Right ventricle myocardium superior (tissue), 1 donor: ENCODE measurements at places on chromosomes 1 and 21.

DNA sequence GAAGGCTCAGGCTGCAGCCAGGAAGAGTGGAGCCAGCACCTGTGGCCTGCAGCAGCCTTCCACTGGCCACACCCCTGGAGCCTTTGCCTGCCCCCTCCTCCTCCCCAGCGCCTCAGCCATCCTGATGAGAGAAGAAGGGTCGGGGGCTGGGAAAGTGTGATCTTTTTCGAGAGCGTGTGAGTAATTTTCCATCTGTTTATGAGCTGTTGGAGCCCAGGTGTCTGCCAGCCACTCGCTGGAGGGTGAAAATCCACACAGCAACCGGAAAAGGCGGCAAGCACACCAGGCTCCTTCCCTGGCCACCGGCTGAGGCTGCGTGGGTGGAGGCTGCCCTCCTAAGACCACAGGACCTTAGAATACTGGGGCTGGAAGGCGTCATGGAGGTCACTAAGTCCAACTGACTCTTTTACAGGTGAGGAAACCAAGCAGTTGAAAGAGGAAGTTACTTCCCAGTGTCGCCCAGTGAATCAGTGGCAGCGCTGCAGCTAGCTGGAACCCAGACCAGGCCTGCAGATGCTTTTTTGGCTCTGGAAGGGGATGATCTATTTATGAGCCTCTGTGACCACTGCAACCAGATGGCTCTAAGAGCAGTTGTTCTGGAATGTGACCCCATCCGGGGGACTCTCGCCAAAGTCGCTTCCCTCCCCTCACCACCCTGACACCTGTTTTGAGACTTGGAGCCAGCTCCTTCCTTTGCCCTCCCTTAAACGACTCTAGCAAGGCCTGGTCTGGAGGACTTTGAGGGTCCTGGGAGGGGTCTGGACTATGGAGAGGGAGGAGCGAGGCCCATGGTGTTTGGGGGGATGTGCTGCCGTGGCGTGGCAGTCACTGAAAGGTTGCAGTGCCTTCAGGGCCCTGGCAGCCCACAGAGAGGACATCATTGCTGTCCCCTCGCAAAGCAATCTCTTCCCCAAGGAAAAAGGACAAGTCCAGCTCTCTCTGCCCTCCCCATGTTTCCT is 54.5 kb downstream of the LGR6 start:
- no peak for DNase-seq

DNA sequence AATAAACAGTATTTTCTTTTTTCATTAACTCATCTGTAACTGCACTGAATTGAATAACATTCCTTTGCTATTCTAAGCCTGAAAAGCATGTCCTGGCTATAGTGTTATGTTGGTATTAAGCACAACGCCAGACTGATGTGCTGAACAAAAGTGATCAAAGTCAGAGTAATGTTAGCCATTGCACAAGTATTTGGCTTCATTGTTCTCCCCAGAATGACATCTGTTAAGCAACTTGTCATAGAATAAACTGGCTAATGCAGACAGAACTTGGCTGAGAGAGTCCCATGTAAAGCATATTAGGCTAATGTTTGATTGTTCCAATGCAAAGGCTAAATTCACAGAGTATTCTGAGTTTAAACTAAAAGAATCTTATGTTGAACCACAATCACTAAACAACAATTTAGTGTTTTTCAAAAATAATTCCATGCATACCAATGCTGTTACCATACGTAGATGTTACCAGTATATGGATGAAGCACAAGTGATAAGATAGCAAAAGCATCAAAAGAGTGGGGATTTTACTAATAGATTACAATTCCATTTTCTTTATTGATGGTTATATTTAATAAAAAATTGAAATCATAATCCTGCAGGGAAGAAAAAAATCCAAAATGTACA is 235.3 kb upstream of the DMRTA2 start:
- no peak for DNase-seq

- DNase-seq = peak; percentile 71
Measured at GRCh38 chr21:46060596-46061061, 37.3 kb upstream of the COL6A2 start.

- peak; percentile 87 for DNase-seq
Measured at GRCh38 chr1:112674440-112674985, at the start of gene MOV10. TSS of gene MOV10 (plus strand) at chr1:112674659. CDS start at chr1:112674913, 254 bp downstream.

- no peak for DNase-seq
Measured at GRCh38 chr1:47409311-47410067, 6.6 kb upstream of the FOXE3 start.

GRCh38 chr21:34336756-34337391 is 26.9 kb upstream of the KCNE2 start:
- DNase-seq = no peak

DNA sequence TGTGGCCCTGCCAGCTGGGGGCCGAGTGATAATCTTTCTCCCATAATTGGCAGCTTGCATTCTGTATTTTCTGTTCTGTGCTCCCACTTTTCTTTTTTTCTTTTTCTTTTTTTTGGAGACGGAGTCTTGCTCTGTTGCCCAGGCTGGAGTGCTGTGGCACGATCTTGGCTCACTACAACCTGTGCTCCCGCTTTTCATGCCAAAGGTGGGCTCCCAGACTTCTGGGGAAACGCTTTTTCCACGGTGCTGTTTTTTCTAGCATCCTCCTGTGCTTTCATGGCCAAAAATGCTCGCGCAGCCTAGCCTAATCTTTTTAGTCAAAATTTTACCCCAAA is 585 bp upstream of the AHCTF1 start:
- no peak for DNase-seq

- DNase-seq = no peak
Measured at GRCh38 chr1:81702903-81703302, 97.8 kb upstream of the ADGRL2 start.

DNA sequence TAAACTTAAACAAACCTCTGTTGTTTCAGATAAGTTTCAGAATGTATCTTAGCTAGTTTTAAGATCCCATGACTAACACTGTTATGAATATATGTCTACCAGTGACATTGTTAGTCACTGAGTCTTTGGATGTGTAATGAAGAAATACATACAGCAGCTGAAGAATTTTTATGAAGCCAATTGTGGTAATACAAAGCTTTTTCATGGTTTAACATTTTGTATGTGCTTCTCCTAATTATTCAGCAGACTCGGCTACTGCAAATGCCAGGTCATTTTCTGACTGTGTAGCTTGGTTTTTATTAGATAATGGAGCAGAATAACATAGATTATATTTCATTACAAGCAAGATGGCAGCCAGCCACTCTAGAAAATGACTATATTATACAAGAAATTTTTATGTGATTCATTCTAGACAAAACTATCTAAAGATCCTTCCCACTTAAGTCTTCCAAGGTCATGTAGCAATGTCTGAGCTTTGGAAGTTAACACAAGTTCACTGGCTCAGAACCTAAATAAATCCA is 147.8 kb downstream of the TNFSF18 start:
- DNase-seq = no peak

- no peak for DNase-seq
Measured at GRCh38 chr1:92538048-92538412, 51.3 kb upstream of the GFI1 start.

DNA sequence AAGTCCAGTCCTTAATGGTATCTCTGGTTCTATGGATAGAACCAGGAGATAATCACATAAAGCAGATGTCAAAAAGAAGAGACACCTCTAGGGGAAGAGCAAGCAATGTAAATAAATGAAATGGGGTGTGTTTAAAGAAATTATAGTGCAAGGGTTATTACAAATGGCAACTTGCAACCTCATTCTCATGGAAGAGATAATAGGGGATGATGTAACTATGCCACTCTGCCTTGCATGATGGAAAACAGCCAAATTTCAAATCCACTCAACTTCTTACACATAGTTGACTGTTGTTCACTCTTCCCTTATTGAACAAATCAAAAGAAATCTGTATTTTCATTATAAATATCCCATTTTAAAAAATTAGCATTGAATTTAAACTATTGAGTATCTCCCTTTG is 274.0 kb upstream of the TMPRSS15 start:
- no peak for DNase-seq

- no peak for DNase-seq
Measured at GRCh38 chr1:23634840-23635651, 56.6 kb upstream of the RPL11 start.

DNA sequence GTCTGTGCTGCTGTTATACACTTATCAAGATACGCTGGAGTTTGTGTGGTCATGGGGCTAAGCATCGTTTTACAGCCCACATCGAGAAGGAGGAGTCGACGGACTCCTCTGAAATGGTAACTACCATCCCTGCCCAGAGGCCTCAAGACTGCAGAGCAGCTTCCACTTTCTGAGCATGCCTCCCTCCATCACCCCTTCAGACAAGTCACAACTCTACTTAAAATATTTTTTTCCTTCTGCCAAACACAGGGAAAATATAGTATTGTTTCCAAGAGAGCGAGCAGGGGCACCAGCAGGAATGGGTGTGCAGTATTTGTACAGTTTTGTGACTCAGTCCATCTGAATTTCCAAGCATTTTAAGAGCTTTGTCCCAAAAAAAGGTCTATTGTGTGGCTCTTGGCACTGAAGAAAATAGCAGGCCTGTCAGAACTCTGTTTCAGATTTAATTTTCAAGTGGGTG is 14.1 kb downstream of the EVA1C start:
- no peak for DNase-seq

DNA sequence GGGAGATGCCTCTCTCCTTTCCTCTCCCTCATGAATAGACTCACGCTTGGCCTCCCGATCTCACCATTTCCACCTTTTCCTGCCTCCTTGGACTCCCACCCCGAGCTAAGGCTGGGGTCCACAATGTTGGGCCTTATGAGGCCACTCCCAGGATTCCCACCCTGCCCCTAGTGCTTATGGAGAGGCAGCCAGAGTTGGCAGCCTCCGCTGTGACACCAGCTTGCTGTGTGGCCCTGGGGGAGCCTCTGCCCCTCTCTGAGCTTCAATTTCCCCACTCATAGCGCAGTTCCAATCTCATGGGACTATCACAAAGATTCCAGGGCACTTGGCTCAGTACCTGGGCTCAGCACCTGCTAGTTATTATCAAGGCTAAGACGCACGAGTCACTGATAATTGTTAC is 118.7 kb upstream of the WNT4 start:
- DNase-seq = no peak

- no peak for DNase-seq
Measured at GRCh38 chr1:161989786-161990185, 33.9 kb downstream of the OLFML2B start.

DNA sequence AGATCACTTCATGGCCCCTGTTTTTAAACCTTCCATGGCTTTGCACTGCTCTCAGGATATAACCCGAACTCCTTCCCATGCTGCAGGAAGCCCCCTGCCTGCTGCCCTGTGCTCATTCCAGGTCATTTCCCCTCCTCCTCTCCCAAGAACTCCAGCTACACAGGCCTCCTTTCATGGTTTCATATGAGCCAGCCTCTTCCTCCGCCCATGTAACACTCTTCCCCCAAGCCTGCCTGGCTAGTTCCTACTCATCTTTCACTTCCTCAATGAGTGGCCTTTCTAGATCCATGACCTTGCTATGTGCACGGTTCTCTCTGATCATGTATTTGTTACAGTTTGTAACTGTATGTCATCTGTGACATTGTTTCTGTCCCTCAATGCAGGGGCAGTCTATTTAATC is 3.1 kb upstream of the NCF2 start:
- DNase-seq = no peak

DNA sequence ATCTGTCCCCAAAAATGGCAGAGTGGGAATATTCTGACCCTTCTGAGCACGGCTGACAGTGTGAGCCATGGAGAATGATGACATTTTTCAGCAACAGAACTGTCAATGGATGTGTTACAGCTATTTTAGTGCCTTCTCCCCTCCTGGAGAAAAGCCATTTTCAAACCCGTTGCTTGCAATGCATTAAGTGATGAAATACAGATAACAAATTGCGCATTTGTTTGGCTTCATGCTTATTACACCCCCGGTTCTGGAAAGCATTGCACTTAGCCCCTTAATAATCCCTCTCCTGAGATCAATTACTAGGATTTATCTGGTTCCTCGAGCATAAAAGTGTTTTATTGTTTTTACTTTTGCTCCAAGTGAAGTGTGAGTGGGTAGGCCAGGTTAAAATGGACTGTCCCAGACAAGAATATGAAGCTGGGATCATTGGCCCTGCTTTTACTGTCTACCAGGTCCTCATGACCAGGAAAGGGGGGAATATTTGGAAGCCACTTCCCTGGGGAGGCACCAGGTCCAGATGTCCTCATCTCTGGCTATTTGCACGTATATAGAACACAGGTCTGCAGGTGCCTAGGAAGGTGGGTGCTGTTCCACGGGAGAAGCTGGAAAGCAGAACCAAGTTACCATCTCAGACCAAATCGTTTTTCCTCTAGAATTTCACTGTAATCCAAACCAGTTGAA is 37.5 kb upstream of the HHAT start:
- DNase-seq = no peak

GRCh38 chr1:243713470-243714186 is 136.4 kb downstream of the AKT3 start:
- no peak for DNase-seq

GRCh38 chr1:65423884-65424572 is 3.6 kb downstream of the LEPR start:
- DNase-seq = no peak
